Stromal cell of bone marrow (primary cell): ENCODE measurements at places on chromosomes 2 and 18.

DNA sequence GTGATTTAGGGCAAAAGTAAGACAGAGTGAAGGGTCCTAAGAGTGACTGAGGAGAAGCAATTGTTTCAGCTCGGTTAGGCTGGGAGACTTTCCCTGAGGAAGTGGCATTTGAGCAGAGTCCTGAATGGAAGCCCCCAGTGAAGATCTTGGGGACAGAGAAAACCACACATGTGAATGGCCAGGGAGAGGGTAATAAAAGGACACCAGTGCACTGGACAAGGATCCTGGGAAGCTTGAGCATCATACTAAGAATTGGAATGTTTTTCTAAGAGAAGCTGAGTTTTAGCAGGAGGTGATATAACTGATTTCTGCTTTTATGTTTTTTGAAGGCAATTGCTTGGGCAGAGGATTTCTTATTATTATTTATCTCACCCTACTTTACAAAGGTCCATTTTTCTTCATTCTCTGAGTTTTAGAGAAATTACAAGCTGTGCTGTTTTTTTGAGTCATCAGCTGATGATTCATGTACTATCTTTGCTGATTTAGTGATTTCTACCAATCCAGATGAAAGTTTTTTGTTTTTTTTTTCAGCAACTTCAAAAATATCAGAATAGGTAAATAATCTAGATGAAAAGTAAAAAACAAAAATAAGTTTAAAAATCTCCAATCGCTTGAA is 43.5 kb downstream of the MFSD6 start:
- DNase-seq, result no peak

DNA sequence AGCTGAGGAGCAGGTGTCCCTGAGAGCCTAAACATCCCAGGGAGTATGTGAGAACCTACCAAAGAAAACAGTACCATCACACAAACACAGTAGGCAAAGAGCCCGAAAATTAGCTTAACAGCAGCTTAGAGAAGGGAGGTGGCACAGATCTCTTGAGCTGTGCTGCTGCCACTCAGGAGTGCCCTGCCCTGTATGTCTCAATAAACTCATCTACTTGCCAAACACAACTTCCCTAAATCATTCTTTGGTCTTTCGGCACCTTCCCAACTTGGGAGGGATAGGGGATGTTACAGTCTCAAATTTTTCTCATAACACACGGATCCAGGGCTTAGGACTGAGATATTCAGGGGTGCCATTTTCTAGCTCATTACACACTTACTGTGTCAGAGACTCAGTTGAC is 45.3 kb upstream of the C1D start:
- no peak for DNase-seq

DNA sequence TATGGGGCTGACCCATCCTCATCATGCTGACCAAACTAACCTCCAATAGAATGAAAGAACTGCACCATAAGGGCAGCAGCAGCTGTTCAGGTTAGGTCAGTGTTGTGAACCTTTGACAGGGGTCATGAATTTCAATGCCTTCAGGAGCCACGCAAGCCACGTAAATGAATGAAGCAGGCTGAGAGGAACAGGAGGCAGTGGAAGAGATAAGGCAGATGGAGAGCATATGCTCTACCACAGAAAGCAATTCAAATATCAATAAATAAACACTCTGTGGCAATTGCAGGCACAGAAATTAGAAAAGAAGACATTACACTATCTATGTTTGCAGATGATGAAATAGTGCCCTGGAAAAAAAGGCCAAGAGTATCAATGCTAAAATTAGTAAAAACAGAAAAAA is 56.3 kb downstream of the SCG2 start:
- DNase-seq, result no peak

- DNase-seq, result no peak
Observed at GRCh38 chr18:955384-956066, 50.9 kb downstream of the ADCYAP1 start.

DNA sequence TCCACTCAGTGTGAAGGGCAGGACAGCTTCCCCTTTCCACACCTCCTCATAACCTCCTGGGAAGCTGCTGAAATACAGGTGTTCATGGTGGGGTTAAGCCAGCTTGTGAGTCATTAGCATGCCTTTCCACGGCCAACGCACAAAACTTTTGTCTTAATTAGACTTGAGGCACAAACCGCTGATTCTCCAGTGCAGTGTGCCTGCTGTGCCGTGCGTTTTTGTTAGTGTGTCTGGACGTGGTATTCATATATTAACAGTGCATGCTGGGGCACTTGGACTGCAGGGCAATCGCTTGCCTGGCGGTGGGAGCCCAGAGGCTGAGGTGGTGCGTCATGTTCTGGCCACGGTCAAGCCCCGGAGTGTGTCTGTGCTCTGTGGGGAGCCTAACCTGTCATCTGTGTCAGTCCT is 156.2 kb downstream of the SH3RF3 start:
- DNase-seq, result no peak

DNA sequence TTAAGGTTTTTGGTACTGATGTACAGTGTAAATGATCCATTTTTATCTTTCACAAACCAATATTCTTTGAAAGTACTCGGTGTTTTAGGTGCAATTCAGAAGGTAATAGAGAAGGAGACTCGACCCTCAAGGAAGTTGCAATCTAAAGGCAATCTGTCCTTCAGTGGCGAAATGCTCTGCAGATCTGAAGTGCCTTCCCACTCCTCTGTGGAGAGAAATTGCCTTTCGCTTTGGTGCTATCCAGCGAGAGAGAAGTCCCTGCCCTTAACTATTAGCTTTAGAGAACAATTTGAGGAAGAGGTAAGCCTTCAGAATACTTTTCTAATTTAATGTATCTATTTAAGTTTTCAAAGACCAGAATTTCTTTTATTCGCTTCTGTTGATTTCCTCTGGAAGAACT is 371.8 kb upstream of the FANCL start:
- DNase-seq, result no peak

DNA sequence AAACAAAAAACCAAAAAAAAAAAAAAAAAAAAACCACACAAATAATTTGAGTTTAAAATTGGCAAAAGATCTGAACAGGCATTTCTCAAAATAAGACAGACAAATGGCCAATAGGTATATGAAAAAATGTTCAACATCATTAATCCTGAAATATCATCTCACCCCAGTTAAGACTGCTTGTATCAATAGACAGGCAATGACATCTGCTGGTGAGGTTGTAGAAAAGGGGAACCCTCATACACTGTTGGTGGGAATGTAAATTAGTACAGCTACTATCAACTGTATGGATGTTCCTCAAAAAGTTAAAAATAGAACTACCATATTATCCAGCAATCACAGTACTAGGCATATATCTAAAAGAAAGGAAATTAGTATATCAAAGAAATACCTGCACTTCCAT is 523.1 kb downstream of the XIRP2 start:
- no peak for DNase-seq

DNA sequence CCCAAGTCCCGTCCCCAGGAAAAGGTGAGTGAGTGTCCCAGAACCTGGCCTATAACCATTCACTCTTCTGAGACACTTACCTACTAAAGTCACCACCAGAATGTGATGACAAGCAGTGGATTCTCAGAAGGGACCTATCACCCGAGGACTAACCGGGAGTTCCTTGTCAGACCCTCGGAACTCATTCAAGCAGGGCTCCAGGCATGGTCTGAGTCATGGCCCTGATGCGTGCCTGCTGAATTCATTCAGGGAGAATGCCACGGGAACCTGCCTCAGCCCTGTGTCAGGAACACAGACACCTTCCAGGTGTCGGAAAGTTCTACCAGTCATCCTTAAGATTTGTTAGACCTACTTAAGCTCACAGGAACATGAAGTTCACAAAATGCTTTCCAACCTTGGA is 29.8 kb downstream of the ALPK2 start:
- DNase-seq, result no peak

DNA sequence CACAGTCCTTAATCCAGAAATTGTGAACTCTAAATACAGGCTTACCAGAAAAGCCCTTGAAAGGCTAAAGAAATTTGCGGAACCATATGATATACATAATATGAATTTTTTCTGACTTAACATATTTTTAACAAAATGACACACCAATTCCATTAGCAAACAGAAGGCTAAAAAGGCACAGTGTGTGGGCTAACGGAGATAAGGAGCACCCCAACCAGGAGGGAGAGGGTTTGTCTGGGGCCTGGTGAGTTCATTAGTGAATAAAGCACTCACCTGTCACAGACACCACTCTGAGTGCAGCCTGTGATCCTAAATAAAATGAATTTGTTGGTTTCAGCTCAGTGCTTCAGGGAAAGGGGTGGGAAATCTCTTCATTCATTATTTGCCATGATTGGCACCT is 2.7 kb upstream of the FECH start:
- DNase-seq, result no peak

- no peak for DNase-seq
Observed at GRCh38 chr2:208595386-208596275, 189.0 kb downstream of the PTH2R start.

- no peak for DNase-seq
Observed at GRCh38 chr18:78192054-78192453, 787.6 kb upstream of the SALL3 start.
